ENCODE measurements at places on chromosomes 3 and 15.

GRCh38 chr3:45965653-45966052 is 22.4 kb downstream of the CXCR6 start:
- peak; percentile 58 for DNase-seq

DNA sequence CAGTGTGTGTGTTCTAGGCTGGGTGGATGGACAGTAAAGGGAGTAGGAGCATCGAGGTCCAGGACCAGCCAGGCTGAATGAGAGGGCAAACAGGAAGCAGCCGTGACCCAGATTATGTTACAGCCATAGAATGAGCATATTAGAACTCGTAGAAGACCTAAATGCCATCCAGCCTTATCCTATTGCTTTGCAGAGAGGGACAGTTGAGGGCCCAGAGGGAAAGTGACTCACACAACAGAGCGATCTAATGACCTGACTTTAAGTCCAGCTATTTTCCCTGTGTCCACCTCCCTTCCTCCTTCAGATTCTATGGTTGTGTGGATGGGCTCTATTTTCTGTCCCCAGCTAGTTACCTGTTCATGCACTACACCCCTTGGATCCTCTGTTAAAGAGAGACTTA is 634.1 kb upstream of the TBL1XR1 start:
- no peak for DNase-seq

DNA sequence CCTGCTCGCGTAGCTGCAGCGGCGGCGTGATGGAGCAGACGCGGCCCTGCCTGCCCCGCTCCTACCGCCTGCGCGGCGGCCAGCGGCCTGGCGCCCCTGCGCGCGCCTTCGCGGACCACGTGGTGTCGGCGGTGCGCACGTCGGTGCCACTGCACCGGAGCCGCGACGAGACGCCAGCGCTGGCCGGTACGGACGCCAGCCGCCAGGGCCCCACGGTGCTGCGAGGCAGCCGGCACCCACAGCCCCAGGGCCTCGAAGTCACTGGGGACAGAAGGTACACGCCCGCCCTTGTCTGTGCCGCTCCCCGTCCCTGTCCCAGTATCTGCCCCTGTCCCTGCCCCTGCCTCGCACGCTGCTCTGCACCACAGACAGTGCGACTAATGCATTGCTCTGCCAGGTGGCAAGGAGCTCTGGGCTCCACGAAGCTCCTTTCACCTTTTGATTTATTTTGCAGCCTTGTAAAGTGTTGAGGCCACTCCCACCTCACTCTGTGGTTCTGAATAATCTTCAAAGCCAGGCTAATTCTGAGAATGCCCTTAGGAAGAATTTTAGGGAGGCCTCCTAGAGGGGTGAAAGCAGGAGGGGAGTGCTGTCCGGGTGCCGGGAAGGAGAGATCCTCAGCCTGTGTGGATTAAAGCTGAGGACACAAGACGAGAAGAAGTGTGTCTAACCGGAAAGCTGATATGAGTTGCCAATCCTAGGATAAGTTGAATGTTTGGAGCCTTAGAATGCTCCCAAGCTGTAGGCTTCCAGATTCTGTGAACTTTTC is 100.0 kb downstream of the THSD4 start:
- no peak for DNase-seq

DNA sequence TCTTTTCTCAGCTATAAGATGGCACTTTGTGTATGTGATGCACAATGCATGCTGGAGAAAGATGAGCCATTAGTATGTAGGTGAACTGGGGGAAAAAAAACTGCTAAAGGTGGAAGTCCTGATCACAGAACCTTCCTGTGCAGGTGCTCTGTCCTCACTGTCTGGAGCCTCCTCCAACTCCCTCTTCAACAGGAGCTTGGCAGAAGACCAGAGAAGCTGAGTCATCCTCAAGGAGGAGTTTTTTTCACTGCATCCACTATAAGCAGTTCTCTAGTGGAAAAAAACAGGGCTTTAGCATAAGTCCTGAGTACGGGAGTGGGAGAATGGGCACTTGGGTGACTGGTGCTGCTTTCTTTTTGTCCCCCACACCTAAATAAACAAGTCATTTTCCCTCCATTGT is 168.4 kb upstream of the CADPS start:
- no peak for DNase-seq

- DNase-seq, result no peak
These were observed 195.1 kb downstream of the EPHA6 start for GRCh38 chr3:97009427-97010019.

DNA sequence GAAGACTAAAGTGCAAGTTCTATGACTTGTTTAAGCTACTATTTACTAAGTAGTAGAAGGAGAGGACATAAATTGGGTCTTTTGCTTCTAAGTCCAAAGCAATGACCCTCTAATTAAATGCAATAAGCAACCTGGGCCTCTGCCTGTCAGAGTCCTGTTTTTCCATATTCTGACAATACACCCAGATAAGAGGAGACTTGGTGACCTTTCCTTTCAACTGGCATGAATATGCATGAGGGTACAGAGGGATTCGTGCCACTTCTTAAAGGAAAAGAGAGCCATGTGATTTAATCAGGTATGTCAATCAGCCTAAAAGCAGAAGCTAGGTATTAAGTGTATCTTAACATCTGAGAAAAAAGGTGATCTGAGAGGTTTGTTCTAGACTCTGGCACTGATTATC is 50.7 kb upstream of the FGF7 start:
- no peak for DNase-seq

DNA sequence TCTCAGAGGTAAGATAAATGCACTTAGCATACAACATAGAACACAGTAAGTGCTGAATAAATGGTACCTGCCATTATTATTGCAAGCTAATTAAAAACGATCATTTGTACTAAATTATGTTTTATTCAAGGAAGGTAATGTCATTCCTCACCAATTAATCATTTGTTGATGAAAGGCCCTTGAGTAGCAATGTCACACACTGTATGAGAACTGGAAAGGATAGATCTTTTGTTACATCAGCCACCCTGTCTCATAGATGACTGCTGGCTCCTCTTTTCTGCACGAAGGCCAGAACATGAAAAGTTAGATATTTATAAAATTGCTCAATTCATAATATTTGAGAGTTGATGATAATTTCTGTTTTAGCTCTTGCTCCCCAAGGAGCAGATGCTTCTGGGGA is 415.4 kb downstream of the RBMS3 start:
- DNase-seq, result no peak

All from CD4-positive, alpha-beta T cell treated with Interleukin-17A for 4 hours (primary cell).